Putamen (tissue), 1 donor: ENCODE measurements at places on chromosomes 7 and 10.

DNA sequence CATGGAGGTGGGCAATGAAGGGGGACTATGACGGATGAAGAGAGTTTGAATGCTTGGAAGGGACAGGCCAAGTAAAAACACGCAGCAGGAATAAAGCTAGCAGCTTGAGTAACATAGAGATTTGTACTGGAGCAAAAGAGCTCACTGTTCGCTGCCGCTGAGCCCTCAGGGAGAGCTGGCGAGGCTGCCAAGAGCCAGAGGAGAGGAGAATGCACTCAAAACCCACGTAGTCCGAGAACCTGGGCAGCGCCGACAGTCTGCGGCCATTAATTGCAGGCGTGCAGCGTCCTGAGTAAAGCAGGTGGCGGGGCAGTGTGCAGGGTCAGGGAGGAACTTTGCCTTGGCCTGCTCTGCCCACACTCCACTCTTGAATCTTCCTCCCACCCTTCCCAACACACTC, 68.2 kb downstream of the SLC37A3 start:
- DNase-seq, result no peak

DNA sequence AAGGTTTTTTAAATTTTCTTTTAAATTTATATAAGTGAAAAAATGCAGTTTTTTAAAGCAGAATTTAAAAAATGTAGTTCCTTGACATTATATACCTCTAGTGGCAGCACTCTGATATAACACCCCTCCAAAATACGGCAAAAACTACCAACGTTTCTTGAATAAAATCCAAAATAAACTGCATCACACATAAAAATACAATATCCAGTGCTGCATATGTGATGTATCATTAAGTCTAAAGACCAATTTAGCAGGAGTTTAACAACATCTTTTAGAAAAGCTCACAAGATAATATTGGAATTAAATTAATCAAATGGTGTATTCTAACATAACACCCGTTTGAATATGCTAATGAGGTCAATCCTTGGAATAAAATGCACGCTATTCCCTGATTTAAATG, 1.4 kb downstream of the TCERG1L start:
- DNase-seq, result no peak

- DNase-seq, result no peak
Observed at GRCh38 chr7:20504060-20504459, 111.4 kb upstream of the ABCB5 start.

GRCh38 chr10:63236113-63236935, 103.2 kb downstream of the NRBF2 start:
- no peak for DNase-seq

GRCh38 chr10:38146579-38147333, 52.6 kb downstream of the ZNF37A start:
- no peak for DNase-seq

GRCh38 chr7:144384071-144384470, 19.4 kb downstream of the NOBOX start:
- no peak for DNase-seq

GRCh38 chr10:21535494-21535965, 1.5 kb downstream of the MLLT10 start:
- DNase-seq, result no peak

- no peak for DNase-seq
Observed at GRCh38 chr10:74163319-74164068, 12.5 kb downstream of the ADK start.

- peak; percentile 68 for DNase-seq
Observed at GRCh38 chr7:51246258-51247245, 70.1 kb downstream of the COBL start.
